Erythroblast (primary cell): ENCODE measurements at places on chromosomes 3 and 15.
A peak's percentile ranks its signal among the peaks of the same experiment; 100 is the strongest.

DNA sequence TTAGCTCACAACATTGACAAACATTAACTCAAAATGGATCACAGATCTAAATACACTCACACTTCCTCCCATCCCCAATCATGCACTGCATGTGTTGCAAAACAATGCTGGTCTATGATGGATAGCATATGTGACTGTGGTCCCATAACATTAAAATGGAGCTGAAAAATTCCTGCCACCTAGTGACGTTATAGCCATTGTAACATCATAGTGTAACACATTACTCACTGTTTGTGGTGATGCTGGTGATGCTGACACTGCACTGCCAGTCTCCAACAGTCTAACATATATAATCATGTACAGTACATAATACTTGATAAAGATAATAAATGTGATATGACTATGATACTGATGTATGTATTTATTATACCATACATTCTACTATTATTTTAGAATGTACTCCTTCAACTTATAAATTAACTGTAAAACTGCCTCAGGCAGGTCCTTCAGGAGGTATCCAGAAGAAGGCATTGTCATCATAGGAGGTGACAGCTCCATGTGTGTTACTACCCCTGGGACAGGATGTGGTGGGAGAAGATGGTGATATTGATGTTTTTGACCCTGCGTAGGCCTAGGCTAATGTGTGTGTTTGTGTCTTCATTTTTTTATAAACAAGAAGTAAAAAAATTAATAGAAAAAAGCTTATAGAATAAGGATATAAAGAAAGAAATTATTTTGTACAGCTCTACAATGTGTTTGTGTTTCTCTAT, 41.3 kb downstream of the TXNRD3 start:
- no peak for DNase-seq

DNA sequence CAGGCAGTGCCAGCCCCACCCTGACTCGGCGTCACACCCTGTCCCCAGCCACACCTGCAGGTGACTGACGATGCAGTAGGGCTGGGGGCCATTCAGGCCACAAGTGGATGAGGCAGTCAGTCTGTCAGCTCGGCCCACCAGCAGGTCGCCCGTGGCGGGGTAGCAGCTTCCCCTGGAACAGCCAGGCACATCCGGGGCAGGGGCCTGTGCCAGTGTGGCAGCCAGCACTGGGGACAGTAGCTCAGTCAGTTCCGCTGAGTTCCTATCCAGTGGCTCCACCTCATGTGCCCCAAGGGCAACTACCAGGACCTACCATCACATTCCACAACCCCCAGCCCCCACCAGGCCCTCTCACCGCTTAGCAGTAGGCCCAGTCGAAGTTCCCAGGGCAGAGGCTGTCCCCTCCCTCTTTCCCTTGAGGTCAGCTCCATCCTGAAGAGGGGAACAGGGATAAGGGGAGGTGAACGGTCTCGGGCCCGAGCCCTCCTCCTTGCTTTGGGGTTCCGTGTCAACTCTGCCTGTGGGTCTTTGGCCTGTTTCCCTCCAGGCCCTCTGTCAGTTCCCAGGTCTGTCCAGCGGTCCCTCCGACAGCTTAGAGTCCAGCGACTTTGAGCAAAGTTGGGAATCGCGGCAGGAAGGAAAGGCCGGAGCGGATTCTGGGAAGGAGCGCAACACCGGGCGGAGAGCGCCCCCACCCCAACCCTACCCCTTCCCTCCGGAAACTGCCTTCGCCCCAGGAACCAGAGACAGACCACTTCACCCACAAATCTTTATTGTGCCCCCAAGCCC, at the start of gene LAMB2:
Gene LAMB2, minus strand, starts transcription at position 614 of the 789 bp plus-strand sequence. Its CDS starts 183 bp downstream, at position 431.
- no peak for DNase-seq

- no peak for DNase-seq
Observed at GRCh38 chr3:194284351-194284750, 66.8 kb downstream of the CPN2 start.

- DNase-seq, result peak; percentile 68
Observed at GRCh38 chr3:194488055-194488742, 1.4 kb upstream of the ATP13A3 start.

DNA sequence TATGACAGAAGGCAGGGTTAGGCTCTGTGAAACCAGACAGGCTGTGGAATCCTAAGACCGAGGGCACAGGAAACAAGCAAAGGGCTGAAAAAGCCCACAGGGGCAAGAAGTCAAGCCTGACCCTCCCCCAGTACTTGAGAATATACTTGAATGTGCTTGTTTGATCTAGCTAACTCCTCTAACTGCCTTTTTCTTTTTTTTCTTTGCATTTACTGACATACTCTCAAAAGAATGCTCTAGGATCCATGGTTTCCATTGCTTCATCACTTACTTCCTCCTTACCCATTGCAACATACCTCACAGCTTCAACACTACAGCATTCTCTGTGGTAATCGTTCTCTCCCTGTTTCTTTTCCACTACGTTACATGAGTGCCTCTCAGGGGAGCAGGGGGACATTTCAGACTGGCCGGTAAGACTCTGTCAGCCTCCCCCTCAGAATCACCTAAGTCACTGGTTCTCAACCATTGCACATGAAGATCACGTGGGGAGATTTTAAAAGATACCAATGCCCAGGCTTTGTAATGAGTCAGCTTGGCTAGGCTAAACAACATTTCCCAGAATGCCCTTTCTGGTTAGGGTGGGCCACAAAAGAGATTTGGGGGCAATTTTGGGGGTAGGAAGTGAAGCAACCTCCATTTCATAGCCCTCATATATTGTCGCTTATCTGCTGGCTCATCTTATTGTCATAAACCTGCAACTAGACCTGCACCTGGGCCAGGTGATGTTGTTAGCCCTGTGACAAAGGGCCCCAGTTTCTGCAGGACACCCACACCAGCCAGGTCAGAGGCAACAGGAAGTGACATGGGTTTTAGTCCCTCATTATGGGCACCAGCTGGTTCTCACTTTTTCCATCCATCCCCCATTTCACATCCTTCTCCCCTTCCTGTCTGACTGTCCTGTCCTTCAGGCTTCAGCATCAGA, 24.6 kb upstream of the RSL24D1 start:
- DNase-seq, result peak; percentile 42

DNA sequence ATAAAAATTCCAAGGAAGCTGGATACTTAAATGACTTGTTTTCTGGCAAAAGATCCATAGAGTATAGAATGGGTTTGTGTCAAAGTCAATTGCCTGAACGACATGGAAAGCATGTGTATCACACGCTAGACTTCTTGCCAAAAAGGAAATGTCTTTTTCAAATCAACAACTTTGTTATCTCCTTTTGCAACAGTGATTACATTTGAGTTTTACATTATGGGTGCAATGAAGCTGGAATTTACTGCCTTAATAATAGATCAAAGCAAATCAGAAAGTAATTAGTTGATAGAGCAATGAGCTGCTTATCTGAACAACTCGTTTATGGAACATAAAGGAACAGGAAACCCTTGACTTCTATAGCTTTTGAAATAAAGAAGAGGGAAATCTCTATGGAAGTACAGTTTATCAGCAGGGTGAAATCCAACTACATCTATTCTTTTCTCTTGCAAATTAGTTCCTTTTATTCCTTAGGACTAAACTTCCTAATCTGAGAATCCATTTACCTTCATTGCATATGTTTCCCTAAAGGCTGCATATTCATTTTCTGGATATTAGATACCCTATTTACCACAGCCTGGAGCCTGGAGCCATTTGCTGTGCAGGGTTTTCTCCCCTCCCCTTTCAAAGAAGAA, 415.1 kb upstream of the NECTIN3 start:
- DNase-seq, result no peak

- no peak for DNase-seq
Observed at GRCh38 chr3:114928989-114929640, 218.0 kb downstream of the ZBTB20 start.

DNA sequence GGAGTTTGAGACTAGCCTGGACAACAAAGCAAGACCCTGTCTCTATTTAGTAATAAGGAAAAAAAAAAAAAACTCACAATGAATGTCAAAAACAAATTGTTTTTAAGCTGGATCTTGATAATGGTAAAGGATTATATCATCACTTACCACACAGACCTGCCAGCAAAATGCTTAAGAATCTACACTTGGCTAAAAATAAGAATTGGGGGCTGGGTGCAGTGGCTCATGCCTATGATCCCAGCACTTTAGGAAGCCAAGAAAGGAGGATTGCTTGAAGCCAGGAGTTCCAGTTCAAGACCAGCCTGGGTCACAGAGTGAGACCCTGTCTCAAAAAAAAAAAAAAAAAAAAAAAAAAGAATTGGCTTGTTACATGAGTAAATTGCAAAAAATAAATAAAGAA, 31.0 kb downstream of the ACAP2 start:
- no peak for DNase-seq

- DNase-seq, result peak; percentile 58
Observed at GRCh38 chr15:60417112-60417511, 19.3 kb upstream of the ANXA2 start.

DNA sequence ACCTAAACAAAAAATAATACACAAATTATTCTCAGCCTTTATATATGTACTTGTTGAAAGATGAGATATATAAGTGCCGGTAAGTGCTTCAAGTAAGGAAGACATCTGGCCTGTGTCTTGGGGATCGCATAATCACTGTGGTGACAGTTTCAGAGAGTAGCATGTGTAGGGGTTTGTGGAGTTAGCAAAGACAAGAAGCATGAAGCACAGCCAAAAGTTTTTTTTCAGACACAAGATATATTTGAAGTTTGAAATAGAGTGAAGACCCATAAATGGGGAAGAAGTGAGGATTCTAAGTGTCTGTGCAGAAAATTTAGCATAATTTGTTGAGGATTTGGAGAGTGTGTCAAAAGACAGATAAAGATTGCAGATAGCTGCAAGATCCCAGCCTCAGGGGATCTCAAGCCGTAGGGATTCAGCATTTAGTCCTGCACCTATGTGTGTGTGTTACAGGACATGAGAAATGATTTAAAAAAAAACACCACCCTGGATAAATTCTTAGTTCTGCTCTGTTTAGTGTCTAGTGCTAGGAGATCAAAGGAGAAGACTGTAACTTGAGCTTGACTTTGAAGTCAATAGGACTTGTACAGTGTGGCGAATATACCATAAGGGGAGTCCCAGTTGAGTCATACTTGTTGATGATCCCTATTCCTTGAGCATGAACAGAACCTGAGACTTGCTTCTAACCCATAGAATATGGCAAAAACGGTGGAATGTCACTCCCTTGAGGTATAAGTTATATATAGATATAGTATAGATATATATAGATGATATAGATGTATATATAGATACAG, 123.9 kb upstream of the GRM7 start:
- no peak for DNase-seq

- no peak for DNase-seq
Observed at GRCh38 chr3:10935028-10935427, 57.5 kb upstream of the SLC6A1 start.

DNA sequence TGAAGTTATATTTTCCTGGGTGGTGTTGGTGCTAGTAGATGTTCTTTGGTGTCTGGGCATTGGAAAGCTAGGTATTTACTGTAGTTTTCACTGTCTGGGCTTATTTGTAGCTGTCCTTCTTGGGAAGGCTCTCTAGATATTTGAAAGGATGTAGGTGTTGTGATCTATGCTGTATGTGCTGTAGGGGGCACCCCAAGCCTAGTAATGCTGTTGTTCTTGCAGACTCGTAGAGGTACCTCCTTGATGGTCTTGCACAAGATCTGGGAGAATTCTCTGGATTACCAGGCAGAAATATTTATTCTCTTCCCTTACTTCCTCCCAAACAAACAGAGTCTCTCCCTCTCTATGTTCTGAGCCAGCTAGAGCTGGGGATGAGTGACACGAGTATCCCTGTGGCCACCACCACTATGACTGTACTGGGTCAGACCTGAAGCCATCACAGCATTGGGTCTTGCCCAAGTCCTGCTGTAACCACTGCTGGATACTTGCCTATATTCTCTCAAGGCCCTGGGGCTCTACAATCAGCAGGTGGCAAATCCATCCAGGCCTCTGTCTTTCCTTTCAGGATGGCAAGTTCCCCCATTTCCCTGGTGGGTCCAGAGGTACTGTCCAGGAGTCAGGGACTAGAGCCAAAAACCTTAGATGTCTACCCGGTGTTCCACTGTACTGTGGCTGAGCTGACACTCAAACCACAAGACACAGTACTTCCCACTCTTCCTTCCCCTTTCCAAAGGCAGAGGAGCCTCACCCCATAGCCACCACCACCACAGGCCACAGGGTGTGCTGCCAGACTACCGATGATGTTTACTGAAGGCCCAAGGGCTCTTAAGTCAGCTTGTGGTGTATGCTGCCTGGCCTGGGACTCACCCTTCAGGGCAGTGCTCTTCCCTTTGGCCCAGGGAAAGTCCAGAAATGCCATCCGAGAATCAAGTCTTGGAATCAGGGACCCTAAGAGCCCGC, 195.2 kb upstream of the DPPA4 start:
- DNase-seq, result peak; percentile 1

DNA sequence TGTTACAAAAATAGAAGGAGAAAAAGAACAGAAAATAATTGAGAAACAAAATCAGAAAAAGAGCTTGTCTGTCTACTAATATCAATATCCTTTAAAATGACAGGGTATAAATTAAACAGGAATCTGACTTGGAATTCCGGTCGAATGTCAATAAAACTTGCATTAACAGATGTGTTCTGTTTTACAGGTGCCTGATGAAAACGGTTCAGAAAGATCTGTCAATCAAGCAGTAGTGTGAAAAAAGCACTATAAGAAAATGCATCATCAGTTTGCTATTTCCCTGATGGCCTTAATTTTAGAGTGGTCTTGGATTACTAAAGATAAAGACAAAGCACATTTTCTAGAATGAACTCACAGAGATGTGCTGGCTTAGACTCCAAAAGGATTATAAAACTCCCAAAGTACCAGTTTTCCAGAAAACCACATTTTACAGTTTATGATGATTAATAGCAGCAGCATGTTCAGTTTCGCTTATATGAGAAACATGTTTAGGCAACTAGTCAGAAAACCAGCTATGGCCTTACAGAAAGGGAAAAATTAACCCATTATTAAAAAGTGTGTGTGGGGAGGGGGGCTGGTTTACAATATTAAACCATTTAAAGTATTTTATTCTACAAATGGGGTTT, 8.2 kb upstream of the C3orf38 start:
- no peak for DNase-seq

- no peak for DNase-seq
Observed at GRCh38 chr15:25677719-25678499, 185.2 kb downstream of the ATP10A start.

DNA sequence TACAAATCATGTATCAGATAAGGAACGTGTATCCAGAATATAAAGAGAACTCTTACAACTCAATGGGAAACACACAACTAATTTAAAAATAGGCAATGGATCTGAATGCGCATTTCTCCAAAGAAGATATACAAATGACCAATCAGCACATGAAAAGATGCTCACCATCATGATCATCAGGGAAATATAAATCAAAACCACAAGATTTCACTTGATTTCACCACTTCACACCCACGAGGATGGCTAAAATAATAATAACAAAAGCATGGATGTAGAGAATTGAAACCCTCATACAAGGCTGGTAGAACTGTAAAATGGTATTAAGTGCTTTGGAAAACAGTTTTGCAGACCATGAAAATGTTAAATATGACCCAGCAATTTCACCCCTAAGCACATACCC, 26.7 kb upstream of the SLC12A8 start:
- DNase-seq, result no peak

DNA sequence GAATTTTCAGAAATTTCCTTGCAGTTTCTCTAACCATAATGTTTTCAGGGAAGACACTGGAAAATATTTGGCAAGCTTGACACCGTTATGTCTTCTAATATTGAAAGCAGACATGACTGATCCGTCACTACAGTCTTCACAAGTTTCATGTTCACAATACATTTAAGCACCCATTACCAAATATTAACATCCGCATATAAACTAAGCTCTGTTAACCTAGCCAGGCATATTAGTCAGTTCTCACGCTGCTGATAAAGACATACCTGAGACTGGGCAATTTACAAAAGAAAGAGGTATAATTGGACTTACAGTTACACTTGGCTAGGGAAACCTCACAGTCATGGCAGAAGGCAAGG, 162.7 kb upstream of the LYSMD4 start:
- DNase-seq, result no peak
